Tibial nerve (tissue), 4 donors: ENCODE measurements at places on chromosomes 2 and 18.

DNA sequence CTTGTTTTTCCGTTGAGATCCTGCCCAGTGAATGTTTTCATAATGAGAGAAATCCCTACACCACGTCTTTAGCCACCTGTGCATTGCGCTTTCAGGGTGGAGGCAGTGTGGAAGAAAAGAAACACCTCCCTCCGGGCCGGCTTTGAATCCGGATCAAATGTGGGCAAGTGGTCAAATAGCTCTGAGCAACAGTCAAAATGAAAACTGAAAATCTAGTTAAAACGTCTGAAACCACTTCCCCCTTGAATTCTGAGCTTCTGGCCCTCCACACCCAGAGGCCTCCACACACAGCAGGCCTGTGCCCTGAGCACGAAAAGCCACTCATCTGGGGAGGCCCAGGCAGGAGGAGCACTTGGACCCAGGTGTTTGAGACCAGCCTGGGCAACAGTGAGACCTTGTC, 263.6 kb upstream of the SALL3 start:
- no peak overlapping the region for H3K27ac ChIP-seq
- DNase-seq: no peak

GRCh38 chr2:134260713-134261112, 6.8 kb downstream of the MGAT5 start:
- DNase-seq: peak; percentile 50
- H3K4me1 ChIP-seq: peaks cover 51% of the 10 kb centered on the region
- no peaks in the 10 kb centered on the region for H3K36me3 ChIP-seq
- H3K4me3 ChIP-seq: no peak overlapping the region
- H3K27ac ChIP-seq: peak overlapping the region; percentile 63

DNA sequence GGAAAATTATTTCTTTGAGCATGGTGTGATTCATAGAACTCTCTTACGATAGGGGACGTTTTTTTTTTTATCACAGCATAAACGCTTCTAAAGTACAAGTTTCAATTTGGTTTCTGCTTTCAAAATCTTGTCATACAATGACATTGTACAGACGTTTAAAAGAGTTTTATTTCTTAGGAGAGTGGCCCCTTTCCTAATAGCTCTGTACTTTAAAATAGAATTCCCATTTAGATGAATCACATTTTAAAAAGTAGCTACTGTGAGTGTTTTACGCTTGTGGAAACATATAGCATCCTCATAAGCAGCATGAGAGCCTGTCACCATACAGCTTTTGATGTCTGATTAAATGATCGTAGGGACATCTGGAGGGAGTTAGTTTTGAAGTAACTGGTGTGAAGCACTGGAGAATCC, 510.9 kb downstream of the PARD3B start:
- H3K27me3 ChIP-seq: no peaks in the 10 kb centered on the region
- no peak overlapping the region for H3K4me3 ChIP-seq
- no peaks in the 10 kb centered on the region for H3K4me1 ChIP-seq
- H3K36me3 ChIP-seq: no peaks in the 10 kb centered on the region
- no peak for DNase-seq
- H3K27ac ChIP-seq: no peak overlapping the region

DNA sequence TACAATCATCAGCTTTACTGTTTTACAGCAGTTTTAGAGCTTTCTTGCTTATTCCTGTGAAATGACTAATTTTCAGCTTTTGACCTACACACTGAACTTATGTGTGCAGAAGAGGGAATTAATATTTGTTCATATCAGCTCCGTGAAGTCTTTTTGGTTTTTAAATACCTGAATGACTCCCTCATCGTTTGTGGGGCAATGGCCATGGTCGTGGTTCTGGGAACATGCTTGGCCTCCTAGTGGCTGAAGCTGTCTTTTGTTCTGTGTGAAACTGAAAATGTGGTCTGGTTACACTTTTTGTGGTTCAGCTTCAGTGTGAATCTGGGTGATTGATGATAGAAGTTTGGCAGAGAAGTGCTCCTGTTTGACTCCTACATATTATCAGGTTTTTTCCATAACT, 408.1 kb downstream of the THSD7B start:
- no peak for DNase-seq
- H3K27me3 ChIP-seq: no peaks in the 10 kb centered on the region
- no peak overlapping the region for H3K4me3 ChIP-seq
- H3K27ac ChIP-seq: no peak overlapping the region
- H3K36me3 ChIP-seq: no peaks in the 10 kb centered on the region
- H3K4me1 ChIP-seq: no peaks in the 10 kb centered on the region

GRCh38 chr18:78647018-78647417, 332.6 kb upstream of the SALL3 start:
- H3K4me3 ChIP-seq: no peak overlapping the region
- DNase-seq: no peak
- H3K27ac ChIP-seq: no peak overlapping the region
- H3K27me3 ChIP-seq: no peaks in the 10 kb centered on the region

DNA sequence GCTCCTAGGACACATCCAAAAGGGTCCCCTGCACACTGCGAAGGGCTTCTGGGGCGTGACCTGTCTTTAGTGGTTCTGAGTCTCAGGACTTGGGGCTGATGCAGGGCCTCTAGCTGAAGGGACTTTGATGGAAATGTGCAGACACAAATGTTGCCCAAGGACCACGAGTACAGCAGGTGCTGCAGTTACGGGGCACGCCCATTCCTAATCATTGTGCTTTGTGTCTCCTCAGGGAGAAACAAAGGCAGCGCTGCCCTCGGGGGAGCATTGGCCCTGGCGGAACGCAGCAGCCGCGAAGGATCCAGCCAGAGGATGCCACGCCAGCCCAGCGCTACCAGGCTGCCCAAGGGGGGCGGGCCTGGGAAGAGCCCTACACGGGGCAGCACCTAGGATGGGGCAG, 8.0 kb downstream of the TUBA3E start:
- H3K4me1 ChIP-seq: no peaks in the 10 kb centered on the region
- H3K4me3 ChIP-seq: no peak overlapping the region
- no peaks in the 10 kb centered on the region for H3K27me3 ChIP-seq
- H3K27ac ChIP-seq: no peak overlapping the region
- no peak for DNase-seq

DNA sequence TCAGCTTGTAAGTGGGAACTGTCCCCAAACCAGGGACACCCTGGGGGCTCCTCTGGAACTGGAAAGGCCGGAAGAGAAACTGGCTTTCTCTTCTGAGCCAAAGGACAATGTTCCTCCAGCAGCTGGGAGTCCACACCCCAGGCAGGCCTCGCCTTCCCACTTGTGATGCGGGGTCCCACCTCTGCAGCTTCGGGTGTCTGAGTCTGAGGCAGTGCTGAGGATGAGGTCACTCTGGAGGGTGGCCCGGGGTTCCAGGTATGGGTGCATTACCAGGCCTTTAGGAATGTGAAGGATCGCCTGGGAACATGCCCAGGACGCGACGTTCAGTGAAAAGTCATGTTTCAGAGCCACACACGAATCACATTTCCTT, 18.2 kb upstream of the BOK start:
- H3K27me3 ChIP-seq: peaks cover 37% of the 10 kb centered on the region
- DNase-seq: no peak
- H3K4me3 ChIP-seq: peak overlapping the region; percentile 37
- no peaks in the 10 kb centered on the region for H3K4me1 ChIP-seq
- no peaks in the 10 kb centered on the region for H3K36me3 ChIP-seq
